ENCODE measurements at places on chromosomes 7 and 10. TPM values are rescaled to one million over a fixed set of nuclear protein-coding genes. Genes with fewer than 3 reads are reported as not detected.

The LUC7L2 gene
- 38.9 TPM for total RNA-seq

The CPEB3 gene
- 8.4 TPM for total RNA-seq

The NEUROG3 gene
- not detected for total RNA-seq

The TMEM139 gene
- total RNA-seq: 3.9 TPM

The MSMB gene
- total RNA-seq: not detected

The CHAT gene
- not detected for total RNA-seq

The PSPH gene
- 10.6 TPM for total RNA-seq

The ZNF727 gene
- 0.05 TPM for total RNA-seq

The PPP1R17 gene
- total RNA-seq: not detected

The CRYGN gene
- total RNA-seq: under 0.01 TPM

The SEC24C gene
- 41.4 TPM for total RNA-seq

The ZNF804B gene
- not detected for total RNA-seq

The SPDYE5 gene
- total RNA-seq: not detected

The CCL24 gene
- total RNA-seq: 0.47 TPM

The ZNF467 gene
- 2.8 TPM for total RNA-seq
